Stimulated activated CD4-positive, alpha-beta T cell treated with anti-CD3 and anti-CD28 coated beads, Interleukin-15, amount 100 ng/mL, for 1 hour (primary cell): ENCODE measurements at places on chromosomes 16 and 17.

DNA sequence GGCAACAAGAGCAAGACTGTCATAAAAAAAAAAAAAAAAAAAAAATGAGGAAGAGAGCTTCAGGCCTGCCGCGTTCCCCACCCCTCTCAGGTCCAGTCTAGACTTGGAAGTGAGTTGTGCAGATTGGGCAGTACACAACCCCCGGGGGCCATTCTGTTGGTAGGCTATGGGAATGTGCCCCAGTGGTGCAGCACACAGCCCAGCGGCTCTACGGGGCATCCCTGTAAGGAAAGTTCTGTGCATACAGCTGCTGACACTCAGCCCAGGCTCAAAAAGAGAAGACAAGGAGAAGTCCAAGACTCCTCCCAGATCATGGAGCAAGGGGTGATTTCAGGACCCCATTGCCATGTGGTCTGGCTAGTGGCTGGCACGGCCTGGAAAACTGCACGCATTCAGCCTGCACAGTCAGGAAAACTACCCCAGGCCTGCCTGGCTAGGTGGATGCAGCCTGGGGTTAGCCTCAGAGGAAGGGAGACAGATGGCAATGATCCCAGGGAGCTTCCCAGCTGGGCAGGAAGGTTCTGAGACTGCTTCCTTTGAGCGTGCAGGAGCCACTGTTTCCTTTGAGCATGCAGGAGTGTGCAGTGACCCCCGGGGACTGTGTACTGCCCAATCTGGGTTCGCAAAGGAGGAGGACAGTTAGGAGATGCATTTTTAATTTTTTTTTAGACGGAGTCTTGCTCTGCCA lies 44.8 kb downstream of the PECAM1 start:
- no peak for DNase-seq

DNA sequence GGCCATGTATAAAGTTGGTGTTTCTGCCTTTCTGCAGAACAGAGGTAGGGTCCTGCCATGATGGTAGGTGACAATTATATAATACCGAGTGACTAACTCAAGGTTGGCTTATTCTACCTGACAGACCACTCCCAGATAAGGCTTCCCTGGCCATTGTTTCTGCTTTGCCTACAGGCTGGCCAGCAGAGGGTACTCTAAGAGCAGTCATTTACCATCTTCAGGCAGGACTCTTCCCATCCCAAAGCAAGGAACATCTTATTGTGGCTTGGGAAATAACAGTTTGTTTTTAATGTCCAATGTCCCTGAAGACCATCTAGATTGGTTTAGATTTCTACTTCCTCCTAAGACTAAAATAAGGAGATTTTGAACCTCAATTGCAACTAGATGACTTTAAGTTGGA lies 74.1 kb downstream of the SNX11 start:
- no peak for DNase-seq

GRCh38 chr17:4739122-4740024 lies at the start of the genes CXCL16 and ZMYND15:
Gene CXCL16 (minus strand): TSS chr17:4739928. CDS start chr17:4739339, 589 bp downstream.
Gene ZMYND15 (plus strand): TSS chr17:4739833. CDS start chr17:4740549, 716 bp downstream.
- peak; percentile 33 for DNase-seq

DNA sequence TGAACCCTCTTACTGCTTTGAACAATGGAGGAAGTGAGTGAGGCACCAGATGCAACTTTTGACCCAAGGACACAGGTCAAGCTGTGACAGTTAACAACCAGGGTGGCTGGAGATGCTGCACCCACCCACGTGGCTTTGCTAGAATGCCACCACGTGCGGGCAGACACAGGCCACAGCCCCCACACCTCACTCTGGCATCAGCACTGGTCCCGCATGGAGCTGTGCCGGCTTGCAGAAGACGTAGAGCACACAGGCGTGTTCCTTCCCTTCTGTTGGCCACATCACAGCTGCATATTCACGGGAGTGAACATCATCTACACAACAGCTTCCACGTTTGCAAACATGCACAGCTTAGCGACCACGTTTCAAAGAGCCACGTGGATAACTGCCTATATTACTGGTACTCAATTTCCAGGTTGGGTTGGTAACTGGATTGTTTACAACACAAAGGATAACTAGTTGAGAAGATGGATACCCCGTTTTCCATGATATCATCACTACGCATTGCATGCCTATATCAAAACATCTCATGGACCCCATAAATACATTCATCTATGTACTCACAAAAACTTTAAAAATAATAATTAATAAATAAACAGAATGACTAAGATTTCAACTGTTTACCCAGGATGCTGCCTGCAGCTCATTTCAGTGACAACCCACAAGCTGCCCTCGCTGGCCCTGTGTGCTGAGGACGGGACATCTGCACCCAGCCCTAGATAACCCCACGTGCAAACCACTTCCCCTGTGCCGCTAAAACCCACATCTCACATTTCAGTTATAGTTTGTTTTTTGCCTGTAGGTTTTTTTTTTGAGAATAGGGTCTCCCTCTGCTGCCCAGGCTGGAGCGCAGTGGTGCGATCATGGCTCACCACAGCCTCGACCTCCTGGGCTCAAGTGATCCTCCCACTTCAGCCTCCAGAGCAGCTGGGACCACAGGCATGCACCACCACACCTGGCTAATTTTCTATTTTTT lies 132.0 kb downstream of the ANKRD11 start:
- no peak for DNase-seq
